ENCODE measurements at places on chromosomes 5 and 9. TPM values are rescaled to one million over a fixed set of nuclear protein-coding genes. Genes with fewer than 3 reads are reported as not detected.

- H3K27me3 ChIP-seq, result peaks cover 17% of the 10 kb centered on the region
- H3K27ac ChIP-seq, result no peak overlapping the region
- H3K36me3 ChIP-seq, result no peaks in the 10 kb centered on the region
- no peaks in the 10 kb centered on the region for H3K4me1 ChIP-seq
These were observed 90.5 kb downstream of the FSTL4 start for GRCh38 chr5:133521801-133522200.

GRCh38 chr5:110345623-110346022, 380.8 kb downstream of the TMEM232 start:
- no peaks in the 10 kb centered on the region for H3K27me3 ChIP-seq
- no peaks in the 10 kb centered on the region for H3K4me1 ChIP-seq
- no peak for DNase-seq
- no peak overlapping the region for H3K4me3 ChIP-seq
- H3K27ac ChIP-seq, result no peak overlapping the region
- H3K36me3 ChIP-seq, result no peaks in the 10 kb centered on the region

GRCh38 chr5:37755581-37755980, 84.3 kb downstream of the GDNF start:
- H3K4me1 ChIP-seq, result no peaks in the 10 kb centered on the region
- H3K27me3 ChIP-seq, result peaks cover under 1% of the 10 kb centered on the region
- peaks cover 4% of the 10 kb centered on the region for H3K36me3 ChIP-seq
- DNase-seq, result no peak
- H3K4me3 ChIP-seq, result no peak overlapping the region

- no peaks in the 10 kb centered on the region for H3K36me3 ChIP-seq
- H3K4me3 ChIP-seq, result no peak overlapping the region
- H3K4me1 ChIP-seq, result no peaks in the 10 kb centered on the region
- no peak for DNase-seq
- H3K27me3 ChIP-seq, result no peaks in the 10 kb centered on the region
- no peak overlapping the region for H3K27ac ChIP-seq
These were observed 13.7 kb upstream of the PSMB7 start for GRCh38 chr9:124428751-124429529.

- H3K36me3 ChIP-seq, result no peaks in the 10 kb centered on the region
- H3K27me3 ChIP-seq, result no peaks in the 10 kb centered on the region
- H3K27ac ChIP-seq, result no peak overlapping the region
- no peak for DNase-seq
- H3K4me3 ChIP-seq, result no peak overlapping the region
These were observed 500.6 kb downstream of the EBF1 start for GRCh38 chr5:158599157-158599556.

- no peak overlapping the region for H3K4me3 ChIP-seq
- DNase-seq, result no peak
- H3K27ac ChIP-seq, result peak overlapping the region; percentile 92
- no peaks in the 10 kb centered on the region for H3K27me3 ChIP-seq
These were observed 133.2 kb downstream of the ERCC6L2 start for GRCh38 chr9:96008502-96009222.

GRCh38 chr5:90135779-90136378, 273.7 kb downstream of the CETN3 start:
- H3K27me3 ChIP-seq, result no peaks in the 10 kb centered on the region
- H3K4me3 ChIP-seq, result no peak overlapping the region
- no peak for DNase-seq
- H3K27ac ChIP-seq, result no peak overlapping the region
- H3K36me3 ChIP-seq, result no peaks in the 10 kb centered on the region

DNA sequence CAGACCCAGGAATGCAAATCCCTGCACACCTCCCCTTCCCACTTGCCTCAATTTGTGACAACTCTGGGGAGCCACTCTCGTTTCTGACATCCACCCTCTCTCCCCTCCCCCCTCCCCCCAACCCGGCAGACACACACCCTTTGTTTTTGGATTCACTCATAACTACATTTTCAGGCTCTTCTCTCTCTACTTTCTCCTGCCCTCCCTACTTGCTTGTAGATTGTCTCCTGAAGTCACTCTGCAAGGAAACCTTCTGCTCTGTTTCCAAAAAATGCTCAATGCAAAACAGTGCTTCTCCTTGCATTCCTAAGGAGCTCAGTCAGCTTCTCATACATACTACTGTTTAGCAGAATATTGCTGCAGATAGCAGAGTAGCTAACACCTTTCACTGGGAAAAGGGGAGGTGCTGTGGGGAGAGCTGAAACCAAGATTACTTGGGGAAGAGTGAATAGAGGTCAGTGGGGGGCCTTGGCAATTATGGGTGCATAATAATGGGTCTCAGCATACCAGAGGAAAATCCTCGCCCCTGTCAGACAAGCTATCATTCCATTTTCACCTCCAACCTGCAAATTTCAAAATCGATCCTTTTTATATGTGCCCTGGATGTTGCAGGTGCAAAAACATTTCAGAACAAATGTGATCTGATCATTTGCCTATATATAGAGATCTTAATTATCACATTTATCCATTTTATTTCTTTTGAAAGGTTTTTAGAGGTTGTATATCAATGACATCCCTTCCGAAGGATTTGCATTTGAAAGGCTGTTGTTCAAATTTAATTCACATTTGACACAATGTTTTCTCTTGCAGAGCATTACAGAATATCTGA, 1860.7 kb upstream of the WWC1 start:
- H3K4me3 ChIP-seq, result no peak overlapping the region
- no peaks in the 10 kb centered on the region for H3K4me1 ChIP-seq
- no peak for DNase-seq
- no peaks in the 10 kb centered on the region for H3K27me3 ChIP-seq
- no peaks in the 10 kb centered on the region for H3K36me3 ChIP-seq

GRCh38 chr9:133876836-133877235, 115.3 kb downstream of the VAV2 start:
- no peaks in the 10 kb centered on the region for H3K4me1 ChIP-seq
- H3K27ac ChIP-seq, result no peak overlapping the region
- no peak overlapping the region for H3K4me3 ChIP-seq
- DNase-seq, result no peak
- no peaks in the 10 kb centered on the region for H3K36me3 ChIP-seq

GRCh38 chr5:164139423-164139822, 634.0 kb downstream of the MAT2B start:
- no peak overlapping the region for H3K27ac ChIP-seq
- DNase-seq, result no peak
- H3K36me3 ChIP-seq, result no peaks in the 10 kb centered on the region
- H3K4me3 ChIP-seq, result no peak overlapping the region
- no peaks in the 10 kb centered on the region for H3K4me1 ChIP-seq
- no peaks in the 10 kb centered on the region for H3K27me3 ChIP-seq

Gene SPATA6L
- total RNA-seq, result 0.21 TPM

Gene PCDHGB2
- 0.91 TPM for total RNA-seq

Gene FAXDC2
- total RNA-seq, result not detected

Gene IL4
- total RNA-seq, result 21.6 TPM

Gene PCDHGB3
- total RNA-seq, result 0.85 TPM

Gene PAEP
- not detected for total RNA-seq
